ENCODE measurements at places on chromosomes 4 and X.

DNA sequence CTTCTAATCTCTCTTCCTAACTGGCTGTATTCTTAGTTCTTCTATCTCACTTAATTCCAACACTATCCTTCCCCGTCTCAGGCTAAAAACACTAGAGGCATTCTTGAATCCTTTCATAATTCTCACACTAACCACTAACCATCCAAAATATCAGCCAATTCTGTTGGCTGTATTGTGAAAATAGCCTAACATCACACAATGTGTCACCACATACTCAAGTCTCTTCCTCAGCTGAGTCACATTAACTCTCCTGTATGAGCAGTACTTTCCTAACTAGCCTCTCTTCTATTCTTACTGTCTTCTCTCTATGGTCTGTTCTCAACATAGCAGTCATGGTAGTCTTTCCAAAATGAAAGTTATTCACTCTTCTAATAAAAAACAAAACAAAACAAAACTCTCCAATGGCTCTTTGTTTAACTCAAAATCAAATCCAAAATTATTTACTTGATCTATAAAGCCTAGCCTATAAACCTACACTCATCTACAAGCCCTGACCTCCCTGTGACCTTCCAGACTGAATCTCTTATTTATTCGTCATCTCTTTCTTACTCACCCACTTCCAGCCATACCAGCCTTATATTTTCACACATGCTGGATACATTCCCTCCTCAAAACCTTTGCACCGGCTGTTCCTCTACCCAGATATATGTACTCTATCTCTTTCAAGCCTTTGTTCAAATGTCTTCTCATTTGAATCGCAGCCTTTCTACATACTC is 445.9 kb downstream of the TLL1 start:
- DNase-seq, result no peak

DNA sequence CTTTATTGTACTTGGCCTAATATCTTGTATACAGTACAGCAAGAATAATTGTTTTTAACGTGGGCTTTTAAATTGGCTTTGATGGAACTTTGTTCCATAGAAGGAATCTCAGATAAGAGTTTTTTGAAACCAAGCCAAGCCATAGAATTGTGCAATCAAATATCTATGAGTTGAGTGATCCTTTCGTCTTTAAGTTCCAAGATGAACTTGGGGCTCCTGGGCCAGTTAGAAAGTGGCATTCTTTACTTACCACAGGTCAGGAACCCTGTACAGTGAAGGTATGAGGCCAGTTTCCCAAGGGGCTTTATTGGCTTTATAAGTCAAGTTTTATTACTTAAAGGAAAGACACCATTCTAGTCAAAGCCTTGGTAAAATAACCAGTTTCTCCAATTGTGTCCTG is 2104.2 kb downstream of the PCDH7 start:
- DNase-seq, result no peak

DNA sequence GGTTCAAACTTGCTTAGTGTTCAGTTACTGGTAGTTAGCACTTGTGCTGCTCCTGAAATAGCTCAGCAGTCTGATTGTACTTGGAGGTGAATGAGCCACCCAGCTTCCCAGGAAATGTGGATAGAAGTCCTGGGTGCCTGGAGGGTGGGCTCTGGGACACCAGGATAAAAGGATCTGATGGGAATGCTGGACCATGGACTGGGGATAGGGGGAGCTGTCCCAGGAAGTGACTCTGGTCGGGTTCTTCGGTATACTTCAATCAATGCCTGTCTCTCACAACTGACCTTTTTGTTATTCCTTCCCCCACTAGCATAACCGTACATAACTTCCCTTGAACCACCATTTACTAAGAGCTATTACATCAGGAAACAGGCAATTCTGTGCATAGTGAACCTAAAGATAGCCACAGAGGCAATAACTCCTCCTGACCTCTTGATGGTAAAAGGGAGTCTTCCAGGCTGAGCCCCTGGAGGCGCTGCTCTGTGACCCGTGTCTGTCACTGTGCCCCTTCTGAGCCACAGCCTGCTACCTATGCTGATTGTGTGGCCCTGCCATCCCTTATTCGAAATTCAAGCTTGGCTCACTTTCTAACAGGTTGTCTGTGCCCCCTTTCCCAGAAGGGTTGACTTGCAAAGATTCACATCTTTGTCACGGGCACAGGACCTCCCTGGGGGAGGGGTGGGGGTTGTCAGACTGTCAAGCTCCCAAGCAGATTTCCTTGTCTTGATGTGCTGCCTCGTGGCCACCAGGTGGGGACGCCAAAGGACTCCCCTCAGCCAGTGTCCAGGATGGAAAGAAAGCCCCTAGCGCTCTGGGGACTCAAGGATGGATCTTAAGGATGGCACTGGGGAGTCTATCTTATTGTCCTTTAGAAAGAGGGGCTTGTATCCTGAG is 24.5 kb upstream of the WDR1 start:
- DNase-seq, result no peak

- no peak for DNase-seq
These were observed 882 bp upstream of the STIM2 start for GRCh38 chr4:26859762-26860156.

GRCh38 chr4:164949448-164950143 is 27.9 kb downstream of the TRIM61 start:
- no peak for DNase-seq

DNA sequence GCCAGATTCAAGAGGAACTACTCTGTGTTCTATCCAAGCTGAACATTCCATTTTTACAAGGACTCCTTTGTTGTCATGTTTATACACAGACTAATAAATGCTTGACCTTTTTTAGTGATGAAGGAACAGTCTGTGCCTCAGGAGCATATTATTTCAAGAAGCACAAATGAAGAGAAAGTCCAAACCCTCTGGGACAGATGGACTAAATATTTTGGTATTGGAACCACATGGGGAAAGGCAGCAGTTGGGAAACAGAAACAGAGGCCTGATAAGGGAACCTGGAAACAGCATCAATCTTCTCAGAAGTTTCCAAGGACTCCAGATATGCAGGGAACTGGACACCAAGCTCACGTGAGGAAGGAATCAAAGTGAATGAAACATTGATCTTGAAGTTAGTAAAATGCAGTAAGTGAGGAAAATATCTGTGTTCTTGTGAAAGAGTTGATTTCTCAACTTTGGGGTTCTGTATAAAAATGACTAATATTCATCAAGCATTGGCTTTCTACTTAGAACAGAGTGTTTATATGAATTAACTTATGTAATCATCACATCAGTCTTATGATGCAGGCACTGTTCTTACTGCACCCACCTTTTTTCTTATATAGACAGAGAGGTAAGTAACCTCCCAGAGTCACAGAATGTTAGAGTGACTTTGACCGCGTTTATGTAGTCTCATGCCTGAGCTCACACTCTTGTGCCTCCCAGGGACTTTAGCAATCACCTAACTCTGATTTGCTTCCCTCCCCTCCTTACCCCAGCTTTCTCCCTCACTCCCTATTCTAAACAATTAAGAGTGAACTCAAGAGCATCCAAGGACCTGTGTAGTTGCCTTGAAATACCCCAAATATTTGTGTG is 148.9 kb upstream of the JADE1 start:
- DNase-seq, result no peak

GRCh38 chrX:36443007-36443406 is 523.5 kb downstream of the CFAP47 start:
- DNase-seq, result no peak

DNA sequence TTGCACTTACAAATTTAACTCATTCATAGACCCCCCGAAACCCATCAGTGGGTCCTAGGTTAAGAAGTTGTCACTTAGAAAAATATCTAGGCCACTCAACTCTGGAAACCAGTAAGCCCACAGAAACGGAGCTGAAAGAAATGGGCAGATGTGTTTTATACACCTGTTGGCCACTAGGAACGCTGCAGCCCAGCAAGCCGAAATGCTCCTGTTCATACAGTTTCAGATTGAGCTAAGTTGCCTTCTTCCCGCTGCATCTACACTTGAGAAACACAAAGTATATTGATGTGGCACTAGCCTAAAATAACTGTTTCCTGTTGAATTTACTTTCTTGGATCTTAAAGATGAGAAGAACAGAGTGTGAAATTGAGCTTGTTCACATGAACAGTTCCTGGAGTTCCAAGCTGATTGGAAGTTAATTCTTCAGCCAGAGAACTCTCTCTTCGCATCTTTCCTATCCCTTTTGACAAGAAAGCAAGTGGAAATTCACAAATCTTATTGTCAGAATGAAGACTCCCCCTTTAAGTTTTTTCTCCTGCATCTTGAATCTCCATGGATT is 174.1 kb downstream of the RBMX2 start:
- no peak for DNase-seq

DNA sequence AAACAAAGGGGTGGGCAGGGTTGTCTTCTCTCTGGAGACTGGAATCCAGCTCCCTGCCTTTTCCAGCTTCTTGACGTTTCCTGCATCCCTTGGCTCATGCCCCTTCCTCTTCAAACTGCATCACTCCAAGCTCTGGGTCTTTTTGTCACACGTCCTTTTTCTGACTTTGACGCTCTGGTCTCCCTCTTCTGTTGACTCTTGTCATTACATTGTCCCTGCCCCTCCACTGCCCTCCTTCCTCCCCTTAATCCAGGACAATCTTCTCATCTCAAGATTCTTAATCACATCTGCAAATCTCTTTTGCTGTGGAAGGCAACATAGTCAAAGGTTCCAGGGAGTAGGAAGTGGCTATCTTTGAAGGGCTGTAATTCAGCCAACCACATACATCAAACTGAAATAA is 178.3 kb downstream of the TMA16 start:
- no peak for DNase-seq

Measured in stimulated activated CD8-positive, alpha-beta memory T cell treated with anti-CD3 and anti-CD28 coated beads, Interleukin-4, amount 100 ng/mL, for 24 hours (primary cell).